ENCODE measurements at places on chromosomes 12 and 14. TPM values are rescaled to one million over a fixed set of nuclear protein-coding genes. Genes with fewer than 3 reads are reported as not detected.

Gene SLC25A21
- 3.1 TPM for total RNA-seq

- H3K4me1 ChIP-seq: peaks cover 30% of the 10 kb centered on the region
- no peak overlapping the region for H3K27ac ChIP-seq
- DNase-seq: no peak
- H3K27me3 ChIP-seq: no peaks in the 10 kb centered on the region
- H3K4me3 ChIP-seq: no peak overlapping the region
Measured at GRCh38 chr12:92059960-92060359, 85.7 kb downstream of the BTG1 start.

- no peak overlapping the region for H3K4me3 ChIP-seq
- DNase-seq: no peak
- H3K4me1 ChIP-seq: peaks cover 13% of the 10 kb centered on the region
- no peak overlapping the region for H3K27ac ChIP-seq
Measured at GRCh38 chr12:29242921-29243431, 93.9 kb downstream of the FAR2 start.

- no peak overlapping the region for H3K4me3 ChIP-seq
- H3K36me3 ChIP-seq: peaks cover 4% of the 10 kb centered on the region
- H3K27ac ChIP-seq: no peak overlapping the region
- H3K4me1 ChIP-seq: peaks cover 9% of the 10 kb centered on the region
Measured at GRCh38 chr12:50517421-50518048, 12.8 kb downstream of the DIP2B start.

- no peaks in the 10 kb centered on the region for H3K27me3 ChIP-seq
- H3K36me3 ChIP-seq: peaks cover 15% of the 10 kb centered on the region
- DNase-seq: no peak
- no peak overlapping the region for H3K4me3 ChIP-seq
Measured at GRCh38 chr14:50501642-50502041, 30.7 kb downstream of the MAP4K5 start.

- H3K27me3 ChIP-seq: no peaks in the 10 kb centered on the region
- no peak overlapping the region for H3K27ac ChIP-seq
- no peak overlapping the region for H3K4me3 ChIP-seq
- no peaks in the 10 kb centered on the region for H3K4me1 ChIP-seq
- peaks cover 40% of the 10 kb centered on the region for H3K36me3 ChIP-seq
- DNase-seq: no peak
Measured at GRCh38 chr12:47604221-47604873, 101.5 kb downstream of the RPAP3 start.

Gene SYCP3
- total RNA-seq: not detected

Measured in progenitor cell of endocrine pancreas (in vitro differentiated cells).